ENCODE measurements at places on chromosomes 5 and 9. TPM values are rescaled to one million over a fixed set of nuclear protein-coding genes. Genes with fewer than 3 reads are reported as not detected.

DNA sequence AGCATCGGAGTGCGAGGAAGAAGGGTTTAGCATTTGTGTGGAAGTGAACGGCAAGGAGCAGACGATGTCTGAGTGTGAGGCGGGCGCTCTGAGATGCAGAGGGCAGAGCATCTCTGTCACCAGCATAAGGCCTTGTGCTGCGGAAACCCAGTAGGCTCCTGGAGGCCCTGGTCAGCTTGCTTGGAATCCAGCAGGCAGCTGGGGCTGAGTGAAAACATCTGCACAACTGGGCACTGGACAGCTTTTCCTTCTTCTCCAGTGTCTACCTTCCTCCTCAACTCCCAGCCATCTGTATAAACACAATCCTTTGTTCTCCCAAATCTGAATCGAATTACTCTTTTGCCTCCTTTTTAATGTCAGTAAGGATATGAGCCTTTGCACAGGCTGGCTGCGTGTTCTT, 72.1 kb downstream of the C7 start:
- DNase-seq: peak; percentile 42

DNA sequence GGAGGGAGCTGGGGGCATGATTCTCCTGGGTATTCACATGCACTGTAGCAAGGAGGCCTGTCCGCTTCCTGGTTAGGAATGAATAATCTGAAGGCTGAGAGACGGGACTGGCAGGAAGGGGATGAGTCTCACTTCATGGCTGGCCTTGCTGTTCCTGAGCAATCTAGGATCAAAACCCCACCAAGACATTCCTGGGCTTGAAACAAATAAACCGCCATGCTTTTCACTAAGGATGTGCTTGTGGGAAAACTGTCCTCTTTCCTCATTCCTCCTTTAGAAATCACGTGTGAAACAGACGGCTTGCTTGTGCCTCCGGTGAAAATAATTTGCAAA, 132.8 kb downstream of the MACROH2A1 start:
- no peak for DNase-seq

DNA sequence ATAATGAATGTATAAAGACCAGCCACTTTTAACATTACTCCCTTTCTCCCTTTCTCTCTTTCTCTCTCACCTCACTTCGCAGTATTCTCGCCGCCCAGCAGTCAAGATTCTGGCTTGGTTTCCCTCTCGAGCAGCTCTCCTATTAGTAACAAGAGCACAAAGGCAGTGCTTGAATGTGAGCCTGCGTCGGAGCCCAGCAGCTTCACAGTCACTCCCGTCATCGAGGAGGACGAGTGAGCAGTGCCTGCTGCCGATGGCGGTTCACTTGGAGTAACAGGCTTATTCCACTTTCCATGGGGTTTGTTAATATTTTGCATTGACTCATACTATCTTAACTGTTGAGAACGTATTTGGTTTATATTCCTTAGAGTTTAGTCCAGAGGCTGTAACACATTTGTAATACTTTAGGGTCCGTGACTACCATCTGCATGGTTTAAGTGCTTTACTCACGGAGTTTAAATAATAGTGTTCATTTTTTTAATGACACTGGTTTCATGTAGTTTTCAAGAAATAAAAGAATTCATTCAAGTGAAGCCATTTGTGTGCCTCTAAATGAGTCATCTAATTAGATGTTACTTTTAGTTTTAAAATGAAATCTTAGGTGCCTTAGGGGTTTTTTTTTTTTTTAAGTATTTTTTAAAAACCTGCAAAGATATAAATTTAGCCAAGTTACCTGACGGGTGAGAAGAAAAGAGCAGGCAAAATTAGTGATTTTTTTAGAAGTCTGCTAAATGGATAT, 8.4 kb upstream of the DMRT3 start:
- DNase-seq: peak; percentile 13

GRCh38 chr5:139901251-139901575, 105.6 kb downstream of the PSD2 start:
- DNase-seq: no peak

DNA sequence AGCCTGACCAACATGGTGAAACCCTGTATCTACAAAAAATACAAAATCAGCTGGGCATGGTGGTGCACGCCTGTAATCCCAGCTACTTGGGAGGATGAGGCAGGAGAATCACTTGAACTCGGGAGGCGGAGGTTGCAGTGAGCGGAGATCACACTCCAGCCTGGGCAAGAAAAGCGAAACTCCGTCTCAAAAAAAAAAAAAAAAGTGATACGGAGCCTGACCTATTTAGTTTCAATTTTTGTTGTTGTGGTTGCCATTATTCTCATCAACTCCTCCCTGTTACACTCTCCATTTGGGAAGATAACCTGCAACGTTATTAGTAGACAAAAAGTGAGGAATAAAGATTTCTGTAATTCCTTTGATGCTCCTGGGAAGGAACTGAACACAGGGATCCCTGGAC, 1.3 kb downstream of the STOM start:
- DNase-seq: no peak

GRCh38 chr9:90052366-90052765, 447.6 kb downstream of the GADD45G start:
- no peak for DNase-seq

- DNase-seq: no peak
These were observed 5.2 kb upstream of the CEL start for GRCh38 chr9:133056533-133056932.

DNA sequence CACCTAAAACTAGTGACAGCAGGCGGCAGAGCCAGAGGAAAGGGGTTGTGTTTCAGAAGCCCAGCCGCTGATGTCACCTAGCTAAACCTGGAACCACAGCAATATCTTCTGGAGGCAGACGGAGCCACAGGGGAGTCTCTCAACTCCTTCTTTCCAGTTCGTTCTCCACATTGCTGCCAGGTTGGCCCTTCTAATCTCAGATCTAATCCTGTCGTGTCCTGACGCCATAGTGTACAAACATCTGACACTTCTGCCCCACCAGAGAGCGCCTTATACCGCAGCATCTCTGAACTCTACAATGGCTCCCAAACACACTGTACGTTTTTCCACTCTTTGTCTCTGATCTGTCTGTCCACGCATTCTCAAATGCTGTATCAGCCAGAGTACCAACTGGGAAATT, 240.0 kb downstream of the SMARCA2 start:
- DNase-seq: no peak

GRCh38 chr5:152488869-152489268, 83.8 kb upstream of the NMUR2 start:
- no peak for DNase-seq

DNA sequence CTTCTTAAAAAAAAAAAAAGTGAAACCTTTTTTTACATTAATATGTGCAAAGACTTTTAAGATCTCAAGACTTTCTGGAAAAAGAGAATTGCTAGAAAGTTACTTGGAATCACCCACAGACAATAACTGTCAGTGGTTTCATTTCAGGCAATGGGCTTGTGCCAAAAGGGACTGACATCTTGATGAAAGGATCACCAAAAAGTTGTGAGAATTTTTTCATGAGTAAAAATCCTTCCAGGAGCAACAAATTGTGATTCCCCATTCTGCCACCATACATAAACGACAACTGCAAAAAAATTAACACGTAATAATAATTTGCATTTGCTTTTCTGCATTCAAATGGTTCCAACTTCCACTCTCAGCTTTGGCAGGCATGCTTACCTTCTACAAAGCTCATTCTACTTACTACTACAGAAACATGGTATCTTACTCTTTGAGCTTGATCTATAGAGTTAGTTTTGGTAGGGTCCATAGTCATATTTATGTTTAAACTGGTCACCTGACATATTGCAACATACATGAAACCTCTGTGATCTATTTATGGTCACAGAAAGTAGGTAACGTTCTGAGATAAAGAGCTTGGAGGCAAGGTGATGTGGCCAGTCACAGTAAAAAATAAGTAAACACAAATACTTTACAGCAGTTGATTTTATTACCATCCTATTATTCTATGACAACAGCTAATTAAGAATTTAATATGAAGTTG, 3.0 kb downstream of the NREP start:
- DNase-seq: no peak

GRCh38 chr9:83185488-83186154, 122.7 kb upstream of the RASEF start:
- no peak for DNase-seq

DNA sequence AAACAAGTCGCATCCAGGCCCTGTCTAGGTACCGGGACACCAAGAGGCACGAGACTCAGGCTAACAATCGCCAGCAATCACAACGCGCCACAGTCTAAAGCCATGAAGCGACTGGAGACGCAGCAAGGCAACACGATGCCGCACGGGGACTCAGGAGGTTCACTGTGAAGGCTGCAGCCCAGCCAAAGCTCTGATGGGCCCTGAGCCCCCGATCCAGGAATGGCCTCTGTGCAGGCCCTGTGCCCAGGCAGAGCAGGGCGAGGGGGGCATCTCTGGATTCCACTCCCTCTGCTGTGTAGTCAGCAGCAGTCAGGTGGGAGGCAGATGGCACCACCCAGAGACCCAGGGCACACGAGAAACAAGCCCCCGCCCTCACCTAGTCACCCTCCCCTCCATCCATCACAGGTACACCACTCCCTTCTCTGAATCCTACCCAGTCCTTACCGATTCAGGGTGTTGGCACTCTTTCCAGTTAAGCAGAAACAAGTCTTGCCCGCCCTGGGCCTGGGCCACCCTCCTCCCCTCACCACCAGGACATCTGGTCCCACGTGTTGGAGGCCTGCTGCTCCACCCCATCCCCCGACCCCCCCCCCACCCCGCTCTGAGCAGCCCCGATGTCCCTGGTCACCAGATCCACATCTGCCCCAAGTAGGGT, 1.1 kb downstream of the RALGDS start:
- peak; percentile 4 for DNase-seq

GRCh38 chr5:43041669-43042175, 1.6 kb upstream of the ANXA2R start:
- DNase-seq: peak; percentile 94

DNA sequence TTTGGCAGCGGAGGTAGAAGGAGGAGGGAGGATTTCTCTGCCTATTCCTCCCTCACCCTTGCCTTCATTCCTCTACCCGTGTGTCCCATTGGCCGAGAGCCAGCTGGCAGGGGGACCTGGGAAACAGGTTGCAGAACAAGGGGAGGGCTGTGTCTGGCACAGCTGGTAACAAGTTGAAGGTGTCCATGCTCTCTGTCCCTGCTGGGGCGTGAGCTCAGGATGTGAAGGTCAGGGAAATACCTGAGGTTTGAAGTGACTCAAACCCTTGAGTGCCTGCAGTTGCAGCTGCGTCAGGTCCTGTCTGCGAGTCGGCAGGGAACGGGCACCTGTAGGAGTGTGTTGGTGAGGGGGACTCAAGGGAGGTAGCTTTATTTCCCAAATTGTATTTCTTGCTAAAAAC, 16.2 kb downstream of the MIGA2 start:
- no peak for DNase-seq

- DNase-seq: no peak
These were observed 77.1 kb downstream of the MRPS27 start for GRCh38 chr5:72242796-72243475.

DNA sequence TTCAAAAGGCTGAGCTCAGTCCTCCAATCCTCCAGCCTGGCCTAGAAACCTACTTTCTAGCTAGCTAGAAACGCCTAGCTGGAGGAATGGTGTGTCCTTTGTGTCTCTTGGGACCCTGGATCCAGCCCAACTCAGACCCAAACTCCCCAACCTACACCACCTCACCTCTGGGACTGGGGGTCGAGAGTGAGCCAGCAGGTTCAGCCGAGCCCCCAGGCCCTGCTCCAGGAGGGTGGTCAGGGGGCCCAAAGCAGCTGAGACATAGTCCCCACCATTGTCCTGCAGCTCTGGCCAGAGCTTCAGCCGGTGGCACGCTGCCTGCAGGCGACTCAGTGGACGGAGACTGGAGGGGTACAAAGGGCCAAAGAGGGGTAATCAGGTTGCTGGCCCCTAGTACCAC, 6.2 kb downstream of the NOL6 start:
- DNase-seq: no peak

DNA sequence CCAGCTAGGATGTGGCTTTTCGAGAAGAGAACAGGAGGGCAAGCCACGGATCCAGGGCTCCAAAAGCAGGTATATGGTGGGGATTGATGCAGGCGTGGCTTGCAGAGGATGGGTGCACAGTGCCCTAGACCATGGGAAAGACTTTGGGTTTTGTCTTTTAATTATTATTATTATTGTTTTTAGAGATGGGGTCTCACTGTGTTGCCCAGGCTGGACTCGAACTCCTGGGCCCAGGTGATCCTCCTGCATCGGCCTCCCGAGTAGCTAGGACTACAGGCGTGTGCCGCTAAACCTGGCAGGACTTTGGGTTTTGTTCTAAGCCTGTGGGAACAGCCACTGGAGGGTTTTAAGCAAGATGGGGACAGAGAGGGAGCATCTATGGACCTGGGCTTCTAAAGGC, 152.0 kb downstream of the GAPVD1 start:
- DNase-seq: no peak

GRCh38 chr5:96590796-96591195, 71.4 kb upstream of the CAST start:
- DNase-seq: no peak

DNA sequence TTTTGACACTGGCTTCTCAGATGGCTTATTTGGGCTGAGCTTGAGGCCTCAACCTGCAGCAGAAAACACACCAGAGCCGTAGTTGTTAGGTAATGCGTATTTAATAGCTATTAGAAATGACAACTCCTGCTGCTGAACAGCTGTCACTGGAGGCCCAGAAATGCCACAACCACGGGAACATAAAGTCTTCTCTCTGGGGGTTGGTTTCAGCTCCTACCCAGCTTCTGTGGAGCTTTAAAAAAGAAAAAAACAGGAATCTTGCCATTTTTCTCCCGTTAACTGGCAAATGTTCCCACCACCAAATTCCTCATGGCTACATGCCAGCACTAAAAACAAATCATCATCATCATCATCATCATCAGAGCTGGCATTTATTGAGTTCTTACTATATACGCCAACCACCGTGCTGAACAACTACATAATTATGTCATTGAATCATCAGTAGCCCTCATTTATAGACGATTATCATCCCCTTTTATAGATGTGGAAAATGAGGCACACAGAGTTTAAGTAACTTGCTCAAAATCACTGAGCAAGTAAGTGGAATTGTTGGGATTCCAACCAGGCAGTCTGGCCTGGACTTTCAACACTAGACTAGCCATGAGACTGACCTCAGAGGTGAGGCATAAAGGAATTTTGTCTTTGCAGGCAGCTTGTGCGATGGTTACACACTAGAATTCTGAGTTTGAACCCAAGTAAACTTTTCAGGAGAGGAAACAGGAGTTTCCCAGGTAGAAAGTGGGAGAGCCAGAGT, 185.3 kb upstream of the WWC1 start:
- DNase-seq: peak; percentile 20

ADAM19 gene
- total RNA-seq: 38.3 TPM

ZNF367 gene
- 4.7 TPM for total RNA-seq

TMEM174 gene
- total RNA-seq: not detected

SLC6A3 gene
- not detected for total RNA-seq

NMRK1 gene
- 5.7 TPM for total RNA-seq

WDR31 gene
- 0.28 TPM for total RNA-seq

PRLR gene
- total RNA-seq: 0.54 TPM

DMRT3 gene
- not detected for total RNA-seq

PTGES gene
- 2.8 TPM for total RNA-seq

FOXD1 gene
- total RNA-seq: 3.2 TPM

EPB41L4B gene
- 0.54 TPM for total RNA-seq

PCDHA9 gene
- under 0.01 TPM for total RNA-seq

GLRA1 gene
- total RNA-seq: not detected

G3BP1 gene
- total RNA-seq: 482 TPM

Measured in IMR-90 (cell line).